ENCODE measurements at places on chromosomes 12 and 14. TPM values are rescaled to one million over a fixed set of nuclear protein-coding genes. Genes with fewer than 3 reads are reported as not detected.

CD69 gene
- 25.0 TPM for total RNA-seq

CDKL1 gene
- total RNA-seq, result 60.0 TPM

- no peaks in the 10 kb centered on the region for H3K4me1 ChIP-seq
- peak overlapping the region; percentile 76 for H3K27ac ChIP-seq
- peaks cover 18% of the 10 kb centered on the region for H3K36me3 ChIP-seq
Measured at GRCh38 chr12:121893961-121894460, 5.4 kb downstream of the PSMD9 start.

- no peak overlapping the region for H3K4me3 ChIP-seq
- H3K4me1 ChIP-seq, result no peaks in the 10 kb centered on the region
- no peak overlapping the region for H3K27ac ChIP-seq
- peak; percentile 24 for DNase-seq
Measured at GRCh38 chr14:37597914-37598746, 2.7 kb downstream of the TTC6 start.

TRIM9 gene
- 2.0 TPM for total RNA-seq

BRMS1L gene
- total RNA-seq, result 7.3 TPM

SYCP3 gene
- total RNA-seq, result 0.25 TPM

SIX1 gene
- total RNA-seq, result 0.16 TPM

- DNase-seq, result no peak
- peaks cover 27% of the 10 kb centered on the region for H3K36me3 ChIP-seq
- peak overlapping the region; percentile 78 for H3K4me3 ChIP-seq
Measured at GRCh38 chr12:56103823-56104108, 593 bp upstream of the PA2G4 start.

DNA sequence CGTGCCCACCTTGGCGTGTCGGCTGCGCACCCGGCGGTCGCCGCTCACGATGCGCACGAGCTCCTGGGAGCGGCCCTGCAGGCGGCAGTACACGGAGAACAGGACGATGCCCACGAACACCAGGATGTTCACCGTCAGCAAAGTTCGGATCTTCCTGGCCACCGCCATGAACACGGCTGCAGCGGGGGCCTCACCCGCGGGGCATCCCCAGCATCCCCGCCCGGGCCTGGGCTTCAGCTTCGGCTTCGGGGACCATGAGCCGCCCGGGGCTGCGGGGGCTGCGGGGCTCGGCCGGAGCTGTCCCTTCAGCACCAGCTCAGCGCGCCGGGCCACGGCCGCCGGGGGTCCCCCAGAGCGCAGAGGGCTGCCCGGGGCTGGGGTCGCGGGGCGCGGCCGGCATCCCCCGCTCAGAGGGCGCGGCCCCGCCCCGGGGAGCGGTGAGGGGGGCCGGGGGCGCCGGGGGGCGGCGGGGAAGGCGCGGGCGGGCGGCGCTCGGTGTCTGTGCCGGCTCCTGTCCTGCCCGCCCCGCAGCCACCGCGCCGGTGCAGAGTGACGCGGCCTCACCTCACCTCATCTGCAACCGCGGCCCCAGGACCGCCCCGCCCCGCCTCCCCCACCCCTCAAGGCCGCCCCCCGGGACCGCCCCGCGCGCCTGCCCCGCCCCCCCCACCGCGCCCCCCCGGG, at the start of gene GALNT9:
TSS of gene GALNT9 (minus strand) at position 554 of the 684 bp plus-strand sequence. CDS start at position 168, 386 bp downstream.
- peak; percentile 76 for DNase-seq
- no peaks in the 10 kb centered on the region for H3K36me3 ChIP-seq
- H3K27ac ChIP-seq, result no peak within 1 kb of the TSS

DNA sequence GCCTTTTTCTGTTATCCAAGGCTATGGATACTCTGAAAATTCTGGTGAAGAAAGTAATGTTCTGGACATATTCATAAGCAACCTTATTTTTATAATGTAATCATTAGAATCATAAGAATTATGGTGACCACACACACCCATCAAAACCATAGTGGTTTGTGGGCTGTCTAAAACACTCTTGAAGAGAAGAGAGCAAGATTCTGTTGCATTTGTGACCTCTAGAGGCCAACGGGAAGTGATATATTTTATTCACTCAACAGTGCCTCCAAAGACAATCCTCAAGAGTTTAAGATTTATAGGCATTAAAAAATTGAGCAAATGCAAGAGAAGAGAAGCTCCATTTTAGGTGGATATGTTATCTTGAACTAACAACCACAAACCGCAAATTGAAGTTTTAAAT, 68.5 kb upstream of the LGR5 start:
- H3K36me3 ChIP-seq, result no peaks in the 10 kb centered on the region
- DNase-seq, result no peak
- H3K4me3 ChIP-seq, result no peak overlapping the region
- no peak overlapping the region for H3K27ac ChIP-seq
- no peaks in the 10 kb centered on the region for H3K4me1 ChIP-seq

- H3K36me3 ChIP-seq, result no peaks in the 10 kb centered on the region
- H3K27me3 ChIP-seq, result no peaks in the 10 kb centered on the region
- peak overlapping the region; percentile 73 for H3K27ac ChIP-seq
- H3K4me1 ChIP-seq, result peaks cover 19% of the 10 kb centered on the region
- no peak overlapping the region for H3K4me3 ChIP-seq
Measured at GRCh38 chr14:61516964-61517653, 178.2 kb upstream of the HIF1A start.

ASIC1 gene
- 1.6 TPM for total RNA-seq

NPAS3 gene
- total RNA-seq, result 5.0 TPM

- H3K4me1 ChIP-seq, result no peaks in the 10 kb centered on the region
- H3K27me3 ChIP-seq, result no peaks in the 10 kb centered on the region
- H3K36me3 ChIP-seq, result no peaks in the 10 kb centered on the region
Measured at GRCh38 chr14:68653804-68654203, 139.1 kb downstream of the ZFP36L1 start.

DNA sequence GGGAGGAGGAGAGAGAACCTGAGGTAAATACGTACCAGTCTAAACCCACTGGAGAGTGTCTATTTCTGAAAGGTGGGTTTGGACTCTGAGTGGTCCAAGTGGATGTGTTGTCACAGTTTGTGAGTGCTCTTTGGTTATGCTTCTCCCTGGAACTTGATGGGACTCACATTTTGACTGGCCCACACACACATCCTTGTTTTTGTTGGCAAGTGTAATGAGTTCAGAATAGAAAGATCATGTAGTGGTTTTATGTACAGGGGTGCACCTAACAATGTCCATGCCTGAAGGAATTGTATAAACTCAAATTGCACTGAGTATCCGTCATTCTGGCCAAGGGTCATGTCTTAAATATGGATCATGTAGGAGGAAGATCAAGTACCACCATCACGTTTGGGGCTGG, 4.8 kb downstream of the PPFIBP1 start:
- H3K27me3 ChIP-seq, result no peaks in the 10 kb centered on the region
- peaks cover 6% of the 10 kb centered on the region for H3K4me1 ChIP-seq
- no peak for DNase-seq
- no peaks in the 10 kb centered on the region for H3K36me3 ChIP-seq
- no peak overlapping the region for H3K4me3 ChIP-seq

DNA sequence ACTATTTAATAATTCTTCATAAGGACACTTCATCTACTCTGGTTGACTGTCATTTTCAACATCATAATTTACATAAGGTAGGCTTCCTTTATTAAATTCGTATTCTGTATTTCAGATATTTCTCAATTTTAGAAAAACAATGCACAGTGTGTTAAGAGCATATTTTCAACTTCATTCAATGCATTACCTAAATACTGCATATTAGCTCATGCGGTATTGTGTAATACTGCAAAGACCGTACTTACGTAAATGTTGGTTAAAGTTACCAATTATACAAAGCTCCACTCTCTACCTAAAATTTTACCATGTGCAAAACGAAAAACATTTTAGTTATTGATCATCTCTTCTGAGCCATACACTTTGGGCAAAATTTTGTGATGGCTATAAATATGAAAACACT, 62.8 kb downstream of the EXOC5 start:
- no peaks in the 10 kb centered on the region for H3K36me3 ChIP-seq
- no peaks in the 10 kb centered on the region for H3K27me3 ChIP-seq
- no peak for DNase-seq

IFNG-AS1 gene
- total RNA-seq, result 0.85 TPM

RIPK3 gene
- total RNA-seq, result 19.5 TPM

DNA sequence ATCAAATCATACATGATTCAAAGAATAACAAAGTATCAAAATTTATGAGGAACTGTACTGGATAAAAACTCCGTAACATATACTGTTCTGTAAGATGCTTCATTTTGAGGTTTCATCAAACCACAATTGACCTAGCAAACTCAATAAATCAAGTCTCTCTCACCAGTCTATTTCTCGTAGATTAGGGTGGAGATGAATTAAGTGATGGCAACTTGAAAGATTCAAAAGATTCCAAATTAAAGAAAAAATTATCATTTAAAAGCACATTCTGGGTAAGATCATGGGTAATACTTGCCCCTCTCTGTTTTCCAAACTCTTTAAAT, 74.4 kb downstream of the PAPLN start:
- H3K4me1 ChIP-seq, result no peaks in the 10 kb centered on the region
- H3K4me3 ChIP-seq, result no peak overlapping the region
- no peaks in the 10 kb centered on the region for H3K36me3 ChIP-seq
- DNase-seq, result no peak
- H3K27me3 ChIP-seq, result no peaks in the 10 kb centered on the region
- peak overlapping the region; percentile 54 for H3K27ac ChIP-seq

DCAF11 gene
- total RNA-seq, result 81.1 TPM

Data from kidney (tissue), 22 donors.